Fibroblast of mammary gland (primary cell): ENCODE measurements at places on chromosomes 1 and 21.

- DNase-seq, result no peak
Observed at GRCh38 chr1:113369699-113370098, 20.6 kb upstream of the MAGI3 start.

GRCh38 chr1:16171314-16172151 is 15.7 kb upstream of the EPHA2 start:
- DNase-seq, result no peak

DNA sequence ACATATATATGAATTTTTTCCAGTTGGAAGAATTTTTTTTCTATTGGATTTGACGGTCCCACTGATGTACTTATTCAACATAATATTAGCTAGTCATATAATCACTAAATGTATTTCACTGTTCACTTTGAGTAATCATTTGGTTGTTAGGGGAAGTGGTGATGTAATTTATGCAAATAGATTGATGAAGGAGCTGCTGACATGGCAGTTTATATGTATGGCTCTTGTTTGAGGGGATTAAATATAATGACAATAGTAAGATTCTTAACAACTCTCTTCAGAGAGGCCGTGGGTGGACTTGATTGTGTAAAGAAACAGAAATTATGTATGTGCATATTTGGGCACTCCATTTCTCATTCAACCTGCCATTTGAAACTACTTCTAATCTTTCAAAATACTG is 653.6 kb upstream of the ADGRL4 start:
- DNase-seq, result no peak

GRCh38 chr1:239321877-239322276 is 64.5 kb upstream of the CHRM3 start:
- DNase-seq, result no peak

GRCh38 chr1:66258404-66259105 is 275.4 kb upstream of the SGIP1 start:
- DNase-seq, result peak; percentile 34

GRCh38 chr1:10267319-10267718 is 56.9 kb downstream of the KIF1B start:
- peak; percentile 67 for DNase-seq

DNA sequence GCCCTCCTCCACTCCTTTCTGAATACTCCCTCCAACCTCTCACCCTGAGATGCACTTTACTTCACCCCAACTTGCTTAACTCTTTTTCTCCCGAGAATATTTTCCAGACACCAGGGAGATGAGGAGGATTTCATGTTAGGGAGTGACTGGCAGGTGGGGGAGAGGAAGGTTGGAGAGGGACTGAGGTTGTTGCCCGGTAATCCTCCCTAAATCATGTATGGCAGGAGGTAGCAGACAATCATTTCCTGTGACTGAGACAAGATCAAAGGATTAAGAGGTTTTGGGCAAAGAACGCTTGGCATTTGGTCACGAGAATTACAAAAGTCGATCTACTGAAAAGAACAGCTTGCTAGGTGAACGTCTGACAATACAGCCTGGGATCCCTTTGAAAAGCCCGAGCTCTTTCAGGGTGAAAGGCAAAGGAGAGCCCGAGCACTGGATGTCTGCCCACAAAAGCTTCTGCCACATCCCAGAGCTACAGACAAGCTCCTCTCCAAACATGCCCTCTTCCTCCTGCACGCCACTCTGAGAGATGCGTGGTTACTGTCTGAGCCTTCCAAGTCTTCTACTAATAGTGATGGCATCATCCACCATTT is 154.1 kb downstream of the DAB1 start:
- DNase-seq, result no peak

DNA sequence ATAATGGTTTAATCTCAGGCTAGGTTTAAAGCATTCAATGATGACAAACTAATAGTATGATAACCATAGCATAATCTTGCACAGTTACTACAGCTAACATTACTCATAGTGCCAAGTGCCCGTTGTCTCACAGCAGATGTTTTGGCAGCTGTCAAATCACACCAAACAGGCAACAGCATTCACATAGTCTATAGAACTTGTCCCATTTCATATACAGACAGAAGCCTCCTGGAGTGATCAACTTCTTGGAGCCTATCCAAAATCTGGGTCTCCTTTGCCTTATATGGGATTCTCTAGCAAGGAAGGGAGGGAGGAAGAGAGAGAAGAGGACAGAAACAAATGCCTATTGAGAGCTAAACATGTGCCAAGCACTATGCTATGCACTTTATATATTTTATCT is 250.6 kb upstream of the ZP4 start:
- no peak for DNase-seq

DNA sequence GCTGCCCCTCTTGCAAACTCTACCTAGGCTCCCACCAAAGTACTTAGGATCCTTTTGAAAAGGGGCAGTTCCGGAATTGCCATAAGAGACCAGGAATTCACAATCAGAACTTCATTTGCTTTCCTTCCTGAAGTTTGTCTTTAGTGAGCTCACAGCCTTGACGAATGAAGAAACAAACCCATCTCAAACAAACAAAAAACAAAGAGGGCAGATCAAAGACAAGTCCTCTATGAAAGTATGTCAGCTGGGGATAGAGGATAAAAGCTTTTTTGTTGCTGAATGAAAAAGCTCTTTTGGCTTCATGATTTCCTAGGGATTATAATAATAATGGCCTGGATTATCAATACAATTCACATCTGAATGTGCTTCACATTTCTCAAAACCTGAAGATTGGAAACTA is 357.9 kb upstream of the DUSP10 start:
- no peak for DNase-seq

DNA sequence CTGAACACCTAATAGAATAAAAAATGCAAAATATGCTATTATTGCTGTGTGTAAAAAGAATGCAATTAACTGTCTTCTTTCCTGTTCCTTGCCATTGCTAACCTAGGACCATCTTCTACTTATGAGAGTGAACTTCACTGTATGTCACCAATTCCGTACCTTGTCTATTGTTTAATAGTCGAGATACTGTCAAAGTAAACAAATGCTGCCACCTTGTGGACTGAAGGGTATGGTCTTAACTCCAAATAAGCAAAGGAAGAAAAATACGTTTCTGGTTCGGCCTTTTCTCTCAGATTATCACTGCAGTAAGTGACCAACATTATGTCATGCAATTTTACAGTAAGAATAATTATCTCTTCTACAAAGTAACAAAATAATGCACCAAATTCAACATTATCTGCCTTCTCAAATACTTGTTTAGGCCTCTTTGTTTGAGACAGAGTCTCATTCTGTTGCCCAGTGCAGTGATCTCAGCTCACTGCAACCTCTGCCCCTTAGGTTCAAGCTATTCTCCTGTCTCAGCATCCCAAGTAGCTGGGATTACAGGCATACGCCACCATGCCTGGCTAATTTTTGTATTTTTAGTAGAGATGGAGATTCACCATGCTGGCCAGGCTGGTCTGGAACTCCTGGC is 133.4 kb downstream of the COP1 start:
- peak; percentile 78 for DNase-seq

GRCh38 chr1:102693345-102693744 is 415.0 kb downstream of the COL11A1 start:
- DNase-seq, result no peak

DNA sequence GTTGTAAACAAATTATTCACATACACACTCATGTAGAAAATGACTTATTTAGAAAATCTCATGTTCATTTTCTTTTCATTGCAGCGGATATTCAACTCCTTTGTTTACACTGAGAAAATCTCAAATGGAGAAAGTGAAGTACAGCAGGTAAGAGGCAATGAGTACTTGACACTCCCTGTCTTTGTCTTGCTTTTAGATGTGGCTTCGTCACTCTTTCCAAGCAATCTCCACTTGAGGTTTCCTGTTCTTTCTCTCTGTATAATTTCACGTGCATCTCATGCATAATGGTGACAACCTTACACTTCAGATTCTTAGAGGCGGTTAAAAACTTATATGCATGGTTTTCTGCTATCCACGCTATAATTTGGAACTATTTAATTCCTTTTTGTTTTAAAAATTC is 80.6 kb downstream of the CACHD1 start:
- DNase-seq, result no peak

GRCh38 chr1:54158071-54158470 is 5.3 kb upstream of the CDCP2 start:
- DNase-seq, result no peak

DNA sequence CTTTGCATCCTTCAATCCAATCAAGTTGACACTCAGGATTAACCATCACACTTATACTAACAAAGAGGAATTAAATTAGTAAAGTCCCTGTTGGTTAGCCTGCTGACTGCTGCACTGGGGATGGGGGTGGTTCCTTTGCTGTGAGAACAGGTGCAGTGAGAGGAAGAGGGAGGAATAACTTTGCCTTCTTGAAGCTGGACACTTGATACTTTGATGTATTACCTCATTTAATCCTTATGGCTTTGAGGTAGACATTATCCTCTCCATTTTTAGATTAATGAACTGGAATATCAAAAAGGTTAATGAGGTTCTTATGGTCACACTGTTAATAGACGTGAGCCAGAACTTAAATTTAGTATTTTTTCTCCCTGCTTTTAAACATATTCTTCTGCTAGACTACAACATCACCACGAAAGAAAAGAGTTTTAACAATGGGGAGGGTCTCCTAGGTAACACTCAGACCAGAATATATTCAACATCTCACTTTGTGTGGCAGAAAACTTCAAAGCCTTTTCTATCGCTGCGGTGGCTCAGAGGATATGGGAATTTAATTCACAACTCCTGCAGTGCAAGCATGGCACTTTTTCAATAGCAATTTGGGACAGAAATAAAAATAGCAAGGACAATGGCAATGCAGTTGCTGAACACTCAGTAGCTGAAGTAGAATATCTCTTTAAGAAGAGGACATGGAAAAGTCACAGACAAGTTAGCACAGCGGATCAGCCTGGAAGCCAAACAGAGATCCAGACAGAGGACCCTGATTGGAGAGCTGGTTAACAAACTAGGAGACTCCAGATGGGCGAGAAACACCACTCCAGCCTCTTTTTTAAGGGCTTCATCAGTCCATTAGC is 68.8 kb upstream of the DNAH14 start:
- no peak for DNase-seq

GRCh38 chr1:152398812-152399698 is 15.0 kb downstream of the CRNN start:
- peak; percentile 10 for DNase-seq

GRCh38 chr1:173682184-173682583 is 12.5 kb upstream of the ANKRD45 start:
- DNase-seq, result no peak

DNA sequence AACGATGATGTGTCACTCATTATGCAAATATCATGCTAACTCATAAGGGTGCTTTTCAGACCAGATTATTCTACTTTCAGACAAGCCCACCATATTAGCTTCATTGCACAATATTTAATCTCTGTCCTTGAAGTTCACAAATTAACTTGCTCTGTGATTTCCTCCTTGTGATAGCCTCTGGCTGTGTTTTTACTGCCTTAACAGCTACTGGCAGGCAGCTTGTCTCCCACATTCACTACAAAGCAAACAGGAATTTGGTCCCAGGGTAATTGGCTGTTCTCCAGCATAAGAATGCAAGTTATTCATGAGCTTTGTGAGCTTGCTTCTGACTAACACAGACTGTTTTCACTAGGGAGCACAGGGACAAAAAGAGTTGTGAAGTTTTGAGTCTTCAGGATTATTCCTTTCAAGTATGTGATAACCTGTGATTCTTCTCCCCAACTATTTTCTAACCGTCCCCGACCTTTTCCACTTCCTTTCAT is 87.9 kb upstream of the HMCN1 start:
- peak; percentile 95 for DNase-seq

DNA sequence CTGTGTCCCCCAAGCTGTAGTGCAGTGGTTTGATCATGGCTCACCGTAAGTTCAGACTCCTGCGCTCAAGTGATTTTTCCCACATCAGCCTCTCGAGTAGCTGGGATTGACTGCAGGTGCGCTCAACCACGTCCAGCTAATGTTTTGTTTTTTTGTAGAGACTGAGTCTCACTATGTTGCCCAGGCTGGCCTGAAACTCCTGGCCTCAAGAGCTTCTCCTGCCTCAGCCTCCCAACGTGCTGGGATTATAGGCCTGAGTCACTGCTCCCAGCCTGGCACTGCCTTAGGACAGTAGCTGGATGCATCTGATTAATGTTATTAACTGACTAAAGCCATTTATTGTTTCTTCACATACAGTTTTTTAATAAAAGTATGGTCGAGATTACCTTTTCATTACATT is 40.2 kb downstream of the RNF11 start:
- no peak for DNase-seq

GRCh38 chr1:192925609-192926008 is 116.8 kb downstream of the RGS2 start:
- no peak for DNase-seq

DNA sequence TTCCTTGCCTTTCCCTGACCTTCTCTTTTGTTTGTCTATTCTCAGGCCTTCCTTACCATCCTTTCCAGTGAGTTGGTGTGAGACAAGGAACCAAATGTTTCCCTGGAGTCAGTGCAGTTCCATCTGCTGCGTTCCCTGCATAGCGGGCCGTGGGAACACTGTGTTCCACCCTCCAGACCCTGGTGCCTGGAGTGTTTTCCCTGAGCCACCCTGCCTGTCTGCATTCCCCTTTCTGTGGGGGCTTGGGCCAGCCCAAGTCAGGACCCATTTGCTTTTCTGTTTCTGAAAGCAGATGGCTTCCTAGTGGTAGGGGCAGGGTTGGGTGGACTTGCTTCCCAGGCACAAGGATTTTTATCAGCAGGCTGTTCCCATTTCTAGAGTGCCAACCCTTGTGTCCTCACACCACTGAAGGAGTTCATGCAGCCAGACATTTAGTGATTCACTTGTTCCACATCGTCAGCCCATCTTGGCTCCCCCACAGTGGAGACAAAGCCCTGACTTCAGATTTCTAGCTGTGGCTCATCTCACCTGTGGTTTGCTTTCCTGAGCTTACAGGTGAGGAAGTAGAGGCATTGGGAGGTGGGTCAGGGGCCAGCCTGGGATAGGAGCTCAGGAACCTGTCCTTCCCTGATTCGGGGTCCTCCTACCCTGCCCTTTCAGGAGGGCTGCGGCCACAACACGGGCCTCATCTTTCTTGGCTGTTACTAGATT is 14.1 kb upstream of the MYOG start:
- no peak for DNase-seq

GRCh38 chr1:23809751-23810171 is 9.2 kb upstream of the GALE start:
- DNase-seq, result peak; percentile 68

DNA sequence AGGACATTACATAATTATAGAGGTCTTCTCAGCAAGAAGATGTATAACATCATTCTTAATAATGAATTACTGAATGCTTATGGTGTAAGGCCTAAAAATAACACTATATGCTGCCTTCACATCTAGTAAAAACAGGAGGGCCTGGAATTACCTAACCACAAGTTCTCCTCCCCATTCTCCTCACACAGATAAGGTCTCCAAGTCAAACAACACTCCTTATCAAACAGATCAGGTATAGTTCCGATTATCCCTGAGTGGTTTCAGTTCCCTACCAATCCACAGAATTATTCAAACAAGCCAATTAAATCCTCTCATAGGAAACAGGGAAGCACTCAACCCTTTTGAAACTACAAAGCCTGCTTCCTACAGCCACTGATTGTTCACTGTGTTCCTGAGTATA is 4.0 kb upstream of the AGBL4 start:
- no peak for DNase-seq
